Activated T-helper 1 cell treated with anti-CD3 and anti-CD28 coated beads, Interleukin-2, amount 50 U/mL, for 16 hours (primary cell): ENCODE measurements at places on chromosomes 13 and 19.

GRCh38 chr19:31784671-31785101 lies 435.4 kb upstream of the TSHZ3 start:
- no peak for DNase-seq

GRCh38 chr13:113843864-113844556 lies 19.9 kb downstream of the GAS6 start:
- no peak for DNase-seq

GRCh38 chr13:20337884-20338551 lies 105.9 kb upstream of the GJB6 start:
- no peak for DNase-seq

- DNase-seq, result no peak
Measured at GRCh38 chr13:44237881-44238421, 135.7 kb upstream of the SERP2 start.

- no peak for DNase-seq
Measured at GRCh38 chr13:83281654-83282053, 600.6 kb downstream of the SLITRK1 start.
